Spinal cord (tissue), 10 donors: ENCODE measurements at places on chromosomes 4 and X. TPM values are rescaled to one million over a fixed set of nuclear protein-coding genes. Genes with fewer than 3 reads are reported as not detected.

The C4orf46 gene
- 23.5 TPM for total RNA-seq

The CT45A9 gene
- total RNA-seq, result not detected

The ADH7 gene
- not detected for total RNA-seq

The UGT2A1 gene
- not detected for total RNA-seq

The TENM3 gene
- total RNA-seq, result 57.5 TPM
